Activated T-helper 17 cell treated with anti-CD3 and anti-CD28 coated beads, Interleukin-2, amount 50 U/mL, for 72 hours (primary cell): ENCODE measurements at places on chromosomes 5 and 9. TPM values are rescaled to one million over a fixed set of nuclear protein-coding genes. Genes with fewer than 3 reads are reported as not detected.

Gene FGFR4
- 2.4 TPM for total RNA-seq

Gene MEGF10
- not detected for total RNA-seq

Gene PDE6A
- total RNA-seq, result not detected

Gene SLC4A9
- total RNA-seq, result 0.26 TPM

Gene LTC4S
- total RNA-seq, result 1.4 TPM

Gene IL3
- 9.0 TPM for total RNA-seq

Gene ANKRD34B
- total RNA-seq, result not detected

Gene SEMA6A
- total RNA-seq, result not detected

Gene CCDC107
- total RNA-seq, result 17.5 TPM

Gene TSSK1B
- not detected for total RNA-seq
